ENCODE measurements at places on chromosomes 6 and 20.
A peak's percentile ranks its signal among the peaks of the same experiment; 100 is the strongest.

- ATAC-seq = no peak
Measured at GRCh38 chr20:32149566-32150170, 40.2 kb downstream of the TM9SF4 start.

DNA sequence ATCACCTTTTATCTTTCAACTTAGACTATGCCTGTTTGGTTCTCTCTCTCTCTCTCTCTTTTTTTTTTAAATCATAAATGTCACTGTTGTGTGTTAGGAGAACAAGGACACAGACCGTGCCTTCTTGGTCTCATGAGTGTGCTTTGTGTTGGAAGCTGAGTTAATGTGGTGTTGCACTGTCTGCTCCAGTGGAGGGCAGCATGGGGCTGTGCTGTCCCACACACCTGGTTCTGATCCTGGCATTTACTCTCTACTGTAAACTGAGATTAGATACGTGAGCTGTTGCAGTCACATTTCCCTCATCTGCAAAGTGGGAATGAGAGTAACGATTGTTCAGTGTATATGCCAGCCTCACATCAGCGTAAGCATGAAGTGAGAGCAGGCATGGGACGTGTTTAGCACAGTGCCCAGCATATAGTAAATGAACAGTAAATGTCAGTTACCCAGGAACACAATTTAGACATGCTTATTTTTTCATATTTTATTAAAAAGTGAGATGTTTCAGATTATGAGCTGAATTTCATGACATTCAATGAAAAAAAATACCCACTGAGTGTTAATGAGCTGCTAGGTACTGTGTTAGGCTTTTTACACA is 161.1 kb downstream of the FARS2 start:
- ATAC-seq = no peak

- no peak for ATAC-seq
Measured at GRCh38 chr20:47529840-47530239, 28.2 kb downstream of the NCOA3 start.

- ATAC-seq = no peak
Measured at GRCh38 chr20:51402201-51402600, 140.3 kb downstream of the NFATC2 start.

- no peak for ATAC-seq
Measured at GRCh38 chr6:11346516-11346915, 114.0 kb upstream of the NEDD9 start.

DNA sequence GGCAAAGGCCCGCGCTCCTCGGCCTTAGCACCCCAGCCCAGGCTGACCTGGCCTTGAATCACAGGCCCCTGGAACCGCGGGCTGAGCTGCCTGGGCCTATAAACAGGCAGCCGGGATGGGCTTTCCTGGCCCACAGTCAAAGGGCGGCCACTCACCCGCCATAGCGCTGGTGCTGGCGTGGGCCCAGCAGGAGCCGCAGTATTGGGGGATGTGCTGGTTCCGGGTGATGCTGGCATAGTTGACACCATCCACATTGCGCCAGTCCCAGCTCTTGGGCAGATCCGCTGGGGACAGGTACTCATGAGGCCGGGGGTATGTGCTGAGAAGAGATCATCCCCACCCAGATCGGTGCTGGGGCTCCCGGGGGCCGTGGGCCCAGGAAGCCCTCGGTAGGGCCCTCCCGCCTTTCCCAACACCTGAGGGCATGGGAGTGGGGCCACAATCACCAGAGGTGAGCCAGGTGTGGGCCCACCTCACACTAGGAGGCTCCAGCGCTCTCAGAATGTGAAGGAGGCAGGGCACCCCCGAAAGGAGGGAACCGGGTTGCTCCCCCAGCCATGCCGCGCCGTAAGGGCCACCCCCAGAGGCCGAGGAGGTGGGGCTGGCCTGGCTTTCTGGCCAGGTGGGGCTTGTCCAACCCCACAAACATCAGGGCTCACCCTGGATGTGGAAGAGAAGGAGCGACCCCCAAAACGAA is 739 bp downstream of the CTSZ start:
- ATAC-seq = no peak

- ATAC-seq = peak; percentile 66
Measured at GRCh38 chr20:48797275-48797825, 30.4 kb downstream of the PREX1 start.

DNA sequence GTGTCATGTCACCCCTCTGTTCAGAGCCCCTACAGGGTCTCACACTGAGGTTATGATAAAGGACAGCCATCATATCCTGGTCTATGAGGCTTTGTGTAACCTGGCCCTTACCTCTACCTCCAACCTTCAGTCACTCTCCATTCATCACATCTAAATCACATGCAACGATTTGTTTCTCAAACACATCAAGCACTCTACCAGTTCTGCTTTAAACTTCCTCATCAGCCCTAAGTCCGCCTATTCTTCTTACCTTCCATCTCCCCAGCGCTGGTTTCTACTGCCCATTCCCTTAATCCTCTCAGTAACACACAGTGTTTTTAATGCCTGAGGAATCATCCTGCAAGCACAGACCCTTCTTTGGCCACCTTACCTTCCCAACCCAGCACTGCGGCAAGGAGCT is 17.9 kb upstream of the BACH2 start:
- no peak for ATAC-seq

- no peak for ATAC-seq
Measured at GRCh38 chr20:19841740-19842139, 83.7 kb downstream of the RIN2 start.

- no peak for ATAC-seq
Measured at GRCh38 chr20:3177746-3178485, 4.6 kb upstream of the LZTS3 start.

GRCh38 chr20:9789131-9789530 is 49.7 kb downstream of the PAK5 start:
- ATAC-seq = no peak

DNA sequence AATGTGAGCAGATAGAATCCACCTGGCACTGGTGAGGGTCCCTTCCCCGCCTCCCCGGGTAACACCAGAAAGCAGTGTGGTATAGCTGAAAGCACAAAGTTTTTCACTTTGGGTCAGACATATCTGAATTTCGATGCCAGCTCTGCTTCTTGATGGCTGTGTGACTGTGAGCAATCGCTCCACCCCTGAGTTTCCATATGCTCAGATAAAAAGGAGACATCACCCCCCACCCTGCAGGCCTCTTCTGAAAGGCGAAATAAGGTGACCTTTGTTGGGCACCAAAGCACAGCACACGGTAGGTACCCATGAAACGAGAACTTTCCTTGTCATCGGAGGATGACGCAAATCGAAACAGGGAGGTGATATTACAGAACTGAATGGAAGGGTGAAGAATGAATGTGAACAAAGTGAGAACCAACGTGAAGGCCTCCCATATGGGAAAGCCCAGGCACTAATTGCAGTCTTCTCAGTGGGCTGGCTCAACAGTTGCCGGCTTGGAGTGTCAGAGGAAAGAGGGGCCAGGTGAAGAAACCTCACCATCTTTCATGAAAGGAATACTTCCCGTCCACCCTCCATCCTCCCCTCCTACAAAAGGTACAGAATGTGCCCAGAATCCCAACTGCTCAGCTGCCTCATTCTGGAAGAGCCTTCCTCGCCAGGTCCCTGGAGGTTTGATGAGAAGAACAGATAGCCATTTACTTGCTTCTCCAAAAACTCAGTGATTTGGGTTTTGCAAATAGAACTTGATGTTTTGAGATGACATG is 61.8 kb downstream of the NFATC2 start:
- no peak for ATAC-seq

GRCh38 chr20:44180814-44181213 is 6.2 kb downstream of the JPH2 start:
- ATAC-seq = peak; percentile 82

- no peak for ATAC-seq
Measured at GRCh38 chr20:25277051-25277801, 29.3 kb downstream of the PYGB start.

DNA sequence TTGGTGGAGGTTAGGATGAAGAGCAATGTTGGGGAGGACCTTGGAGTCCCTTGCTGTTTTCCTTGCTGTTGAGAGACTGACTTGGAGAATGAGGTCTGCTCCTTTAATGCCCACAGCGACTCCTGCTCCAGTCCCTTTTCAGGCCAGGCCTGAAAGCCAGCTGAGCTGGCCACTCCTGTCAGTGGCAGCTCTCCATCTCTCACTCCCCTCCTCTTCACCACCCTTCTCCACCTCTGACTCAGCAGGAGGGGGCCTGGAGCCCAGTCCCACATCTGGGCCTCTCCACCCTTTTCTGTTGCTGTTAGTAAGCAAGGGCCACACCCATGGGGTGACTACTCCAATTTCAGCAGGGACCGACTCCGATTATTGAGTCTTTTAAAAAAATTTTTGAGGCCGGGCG is 2.2 kb downstream of the SNX21 start:
- ATAC-seq = peak; percentile 50

DNA sequence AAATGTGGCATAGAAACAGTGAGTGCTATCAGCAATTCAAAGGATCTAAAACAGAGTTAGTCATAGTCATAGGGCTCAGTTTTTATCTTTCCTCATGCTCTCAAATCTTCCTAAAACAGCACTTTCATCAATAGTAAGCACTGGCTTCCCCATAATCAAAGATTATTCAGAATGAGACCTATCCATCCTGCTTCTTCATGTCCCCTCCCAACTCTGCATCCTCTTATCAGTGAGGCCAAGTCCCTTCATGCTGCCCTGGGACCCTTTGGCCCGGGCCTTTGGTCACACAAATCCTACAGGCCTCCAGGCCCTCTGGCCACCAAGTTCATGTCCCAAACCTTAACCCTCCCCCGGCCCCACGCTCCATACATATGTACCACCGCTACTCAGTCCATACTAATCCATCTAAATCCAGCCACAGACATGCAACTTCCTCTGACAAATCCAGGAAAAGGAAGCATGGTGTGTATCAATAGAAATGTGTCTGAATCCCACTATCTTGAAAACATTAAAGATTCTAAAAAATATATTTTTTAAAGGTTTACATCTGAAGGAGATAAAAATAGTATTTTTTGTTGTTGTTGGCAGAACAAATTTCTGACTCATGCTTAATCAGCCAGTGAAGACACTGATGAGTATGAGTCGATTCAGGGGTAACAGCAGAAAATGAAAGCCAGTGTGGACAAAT is 143.5 kb downstream of the PDE7B start:
- no peak for ATAC-seq

GRCh38 chr6:37373822-37374471 is 20.2 kb downstream of the RNF8 start:
- no peak for ATAC-seq

- no peak for ATAC-seq
Measured at GRCh38 chr20:25035921-25036320, 22.0 kb downstream of the ACSS1 start.

GRCh38 chr20:5836569-5836968 is 86.4 kb downstream of the SHLD1 start:
- ATAC-seq = no peak

DNA sequence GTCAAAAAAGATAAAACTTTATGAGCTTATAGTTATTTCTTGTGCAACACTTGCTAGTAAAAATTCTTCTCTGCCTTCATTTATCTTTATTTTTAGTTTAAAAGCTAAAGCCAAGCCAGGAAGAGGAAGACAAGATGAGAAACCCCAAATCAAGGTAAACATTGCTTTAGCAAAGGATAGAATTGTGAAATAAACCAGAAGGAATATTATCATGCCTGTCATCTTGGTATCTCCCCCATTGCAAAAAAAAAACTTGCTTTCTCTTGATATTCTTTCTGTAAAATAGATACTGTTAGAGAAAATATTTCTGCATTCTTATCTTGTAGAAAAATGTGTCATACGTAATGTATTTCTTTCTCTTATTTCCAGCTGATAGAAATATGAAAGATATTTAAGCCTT is 432.8 kb downstream of the GJA1 start:
- ATAC-seq = no peak

DNA sequence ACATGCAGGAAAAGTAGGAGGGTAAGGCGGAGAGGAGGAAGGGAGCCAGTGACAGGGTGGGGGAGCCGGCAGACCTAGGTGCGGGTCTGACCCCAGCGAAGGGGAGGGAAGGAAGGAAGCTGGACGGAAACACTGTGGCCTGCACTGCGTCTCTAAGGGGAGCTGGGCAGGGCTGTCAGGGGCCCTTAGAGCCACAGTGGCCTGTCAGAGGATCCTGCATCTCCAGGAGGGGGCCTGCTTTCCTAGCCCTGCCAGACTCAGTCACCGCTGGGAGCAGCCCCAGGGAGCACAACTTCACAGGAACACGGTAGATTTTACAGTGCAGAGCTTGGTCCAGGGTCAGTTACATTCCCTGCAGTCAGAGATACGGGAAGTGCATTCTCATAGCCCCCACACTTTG is 118.2 kb downstream of the PACRG start:
- no peak for ATAC-seq

GRCh38 chr20:23021951-23022350 is 13.2 kb upstream of the SSTR4 start:
- no peak for ATAC-seq

DNA sequence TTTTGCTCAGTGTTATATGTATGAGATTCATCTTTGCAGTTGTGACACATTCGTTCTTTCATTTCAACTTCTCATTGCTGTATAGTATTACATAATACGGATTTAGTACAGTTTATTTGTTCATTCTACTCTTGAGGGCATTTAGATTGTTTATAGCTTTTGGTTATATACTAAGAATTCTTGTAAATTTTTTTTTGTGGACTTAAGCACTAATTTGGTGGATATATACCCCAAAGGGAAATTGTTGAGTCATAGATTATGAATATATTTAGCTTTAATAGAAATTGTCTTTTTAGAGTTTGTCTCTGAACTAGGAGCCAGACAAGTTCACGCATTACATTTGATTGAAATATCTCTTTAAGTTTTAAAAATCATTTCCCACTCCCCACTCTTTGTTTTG is 79.6 kb downstream of the DNAH8 start:
- ATAC-seq = no peak

DNA sequence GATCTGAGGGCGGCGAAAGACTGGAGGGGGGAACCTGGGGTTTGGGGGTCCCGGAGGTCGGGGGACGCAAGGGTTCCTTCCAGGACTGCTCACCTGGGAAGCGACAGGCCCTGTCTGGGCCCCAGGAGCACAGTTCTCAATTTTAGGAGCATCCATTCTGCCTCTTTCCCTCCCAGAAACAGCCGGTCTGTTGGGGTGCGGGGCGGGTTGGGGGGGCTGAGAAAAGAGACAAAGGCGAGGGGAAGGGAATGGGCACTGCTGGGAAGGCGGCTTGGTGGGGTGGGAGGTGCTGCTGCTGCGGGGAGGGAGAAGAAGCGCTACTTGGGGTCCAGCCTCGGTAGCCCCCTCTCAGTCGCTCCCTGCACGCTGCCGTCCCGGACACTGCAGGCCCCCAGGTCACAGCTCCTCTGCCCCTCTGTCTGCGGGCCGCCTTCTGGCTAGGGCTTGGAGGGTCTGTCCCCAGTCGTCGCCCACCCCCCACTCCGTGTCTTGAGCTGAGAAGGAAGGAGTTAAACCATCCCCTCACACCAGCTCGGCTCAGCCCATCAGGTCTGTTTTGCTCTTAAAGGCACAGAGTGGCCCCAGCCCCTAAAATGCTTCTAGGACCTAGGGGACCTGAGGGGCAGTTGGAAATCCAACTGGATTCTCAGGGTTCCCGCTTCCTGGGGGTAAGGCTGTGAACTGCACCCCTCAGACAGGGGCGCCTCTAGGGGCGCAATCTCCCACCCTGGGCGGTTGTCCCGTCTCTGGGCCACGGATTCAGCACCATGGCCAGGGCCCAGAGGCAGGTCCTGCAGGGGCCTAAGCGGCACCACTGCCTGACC is 690 bp downstream of the GDAP1L1 start:
- ATAC-seq = no peak

All from gastroesophageal sphincter (tissue), 4 donors.